Right lung (tissue), 10 donors: ENCODE measurements at places on chromosomes 1 and 21. TPM values are rescaled to one million over a fixed set of nuclear protein-coding genes. Genes with fewer than 3 reads are reported as not detected.

SCAMP3 gene
- polyA plus RNA-seq: 42.8 TPM

DNA sequence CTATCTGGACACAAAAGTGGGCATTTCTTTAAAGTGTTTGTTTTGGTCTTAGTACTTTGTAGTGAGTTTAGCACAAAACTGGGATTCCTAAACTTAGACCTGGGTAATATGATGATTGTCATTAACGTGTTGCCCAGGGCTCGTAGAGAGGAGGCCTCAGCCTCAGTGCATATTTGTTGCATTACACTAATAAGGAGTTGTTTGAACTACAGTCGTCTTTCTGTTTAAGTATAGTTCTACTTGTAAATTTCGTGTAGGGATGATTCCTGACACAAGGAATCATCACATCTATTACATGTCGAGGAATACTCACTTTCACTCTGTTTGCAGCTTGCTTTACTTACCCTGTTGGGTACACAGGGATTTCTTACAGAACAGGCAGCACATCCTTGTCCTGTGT lies 85.0 kb downstream of the PRDM2 start:
- no peak for DNase-seq

- DNase-seq: no peak
Measured at GRCh38 chr1:52402860-52403240, 1.4 kb downstream of the ORC1 start.

DNA sequence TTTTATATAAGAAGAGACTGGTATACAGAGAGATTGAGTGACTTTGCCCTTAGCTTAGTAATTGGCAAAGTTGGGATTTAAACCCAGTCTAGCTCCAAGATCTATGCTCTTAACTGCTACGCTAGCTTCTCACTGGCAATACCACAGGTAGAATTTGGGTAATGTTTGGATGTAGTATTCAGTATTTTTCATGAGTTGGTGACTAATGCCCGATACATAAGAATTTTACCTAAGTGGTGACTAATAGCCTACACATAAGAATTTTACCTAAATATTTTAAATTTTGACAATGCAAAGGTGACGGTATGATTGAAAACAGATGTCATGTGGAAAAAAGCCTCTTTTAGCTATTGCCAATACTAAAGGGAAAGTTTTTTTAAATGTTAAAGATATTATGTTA lies 24.3 kb downstream of the GPSM2 start:
- no peak for DNase-seq

DNA sequence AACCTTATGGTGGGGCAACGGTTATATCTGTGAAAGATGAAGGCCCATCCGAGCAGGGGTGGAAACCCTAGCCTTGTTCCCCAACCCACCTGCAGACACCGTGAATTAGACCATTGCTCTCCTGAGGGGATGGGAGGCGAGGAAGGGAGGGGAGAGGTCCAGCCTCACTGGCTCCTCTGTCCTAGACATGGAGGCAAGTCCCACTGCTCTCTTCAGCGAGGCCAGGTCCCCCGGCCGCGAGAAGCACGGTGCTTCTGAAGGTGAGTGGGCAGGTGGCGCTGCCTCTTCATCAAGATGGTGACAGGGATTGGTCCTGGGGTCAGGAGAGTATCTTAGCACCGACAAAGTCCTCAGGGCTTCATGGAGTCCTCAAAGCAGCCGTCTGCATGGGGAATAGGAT lies 59.3 kb downstream of the VWA5B1 start:
- DNase-seq: no peak

- no peak for DNase-seq
Measured at GRCh38 chr1:3894626-3895278, 5.3 kb downstream of the C1orf174 start.

DNA sequence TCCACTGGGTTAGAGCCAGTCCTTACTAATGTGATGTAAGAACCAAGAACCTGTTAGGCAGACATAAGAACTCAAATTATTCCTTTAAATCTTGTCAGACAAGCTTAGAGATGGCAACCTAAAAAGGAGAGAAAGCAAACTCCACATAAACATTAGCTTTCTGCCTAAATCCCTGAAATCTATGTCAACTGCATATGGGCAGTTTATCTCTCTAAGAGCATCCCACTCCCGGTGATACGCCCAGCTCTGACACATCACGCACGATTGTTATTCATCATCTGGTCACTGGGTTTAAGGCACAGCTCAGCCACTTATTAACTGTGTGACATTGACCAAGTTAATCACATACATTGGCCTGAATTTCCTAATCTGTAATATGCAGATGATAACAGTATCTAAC lies 323.7 kb downstream of the HHIPL2 start:
- DNase-seq: no peak

HAO2 gene
- polyA plus RNA-seq: 0.14 TPM

GRCh38 chr1:158509471-158510156 lies 37.6 kb downstream of the OR10R2 start:
- DNase-seq: no peak

ERG gene
- polyA plus RNA-seq: 37.4 TPM

GSTM5 gene
- polyA plus RNA-seq: 79.8 TPM

RASAL2 gene
- polyA plus RNA-seq: 17.2 TPM

GRCh38 chr1:70025846-70026245 lies 179.5 kb downstream of the LRRC40 start:
- DNase-seq: no peak
